ENCODE measurements at places on chromosomes 2 and 18. TPM values are rescaled to one million over a fixed set of nuclear protein-coding genes. Genes with fewer than 3 reads are reported as not detected.

Gene EN1
- 1.6 TPM for total RNA-seq

Gene PARD3B
- total RNA-seq, result 66.2 TPM

Gene REG3A
- total RNA-seq, result not detected

Gene KCNK3
- 0.59 TPM for total RNA-seq

Gene CHRNA1
- not detected for total RNA-seq

Gene ZNF892
- 8.6 TPM for total RNA-seq

Gene VWA3B
- total RNA-seq, result not detected

Gene POTEF
- total RNA-seq, result not detected

Gene DNAJC5G
- total RNA-seq, result not detected

Gene UGT1A7
- not detected for total RNA-seq

DNA sequence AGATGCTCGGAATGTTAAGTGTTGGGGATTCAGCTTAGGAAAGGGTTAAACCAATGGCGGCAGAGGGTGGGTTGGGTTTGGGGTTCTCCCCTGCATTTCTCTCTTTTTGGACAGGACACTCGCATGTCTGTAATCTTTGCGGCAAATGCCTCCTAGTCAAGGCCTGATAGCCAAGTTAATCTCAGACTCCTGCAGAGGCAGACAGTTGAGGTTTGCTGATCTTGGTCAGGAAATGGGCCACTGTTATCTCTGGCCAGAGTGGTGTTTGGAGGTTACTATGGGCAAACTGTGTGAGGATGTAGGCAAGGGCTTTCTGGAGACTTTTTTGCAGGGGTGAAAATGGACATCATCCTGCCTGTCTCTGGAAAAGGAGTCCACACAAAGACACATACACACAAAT lies 188.8 kb downstream of the SETBP1 start:
- no peaks in the 10 kb centered on the region for H3K4me1 ChIP-seq
- no peaks in the 10 kb centered on the region for H3K27me3 ChIP-seq
- H3K27ac ChIP-seq, result no peak overlapping the region
- H3K36me3 ChIP-seq, result no peaks in the 10 kb centered on the region

GRCh38 chr2:62197011-62197924 lies 1.4 kb downstream of the B3GNT2 start:
- no peak for DNase-seq
- H3K4me3 ChIP-seq, result peak overlapping the region; percentile 96
- no peaks in the 10 kb centered on the region for H3K4me1 ChIP-seq
- H3K27me3 ChIP-seq, result no peaks in the 10 kb centered on the region

DNA sequence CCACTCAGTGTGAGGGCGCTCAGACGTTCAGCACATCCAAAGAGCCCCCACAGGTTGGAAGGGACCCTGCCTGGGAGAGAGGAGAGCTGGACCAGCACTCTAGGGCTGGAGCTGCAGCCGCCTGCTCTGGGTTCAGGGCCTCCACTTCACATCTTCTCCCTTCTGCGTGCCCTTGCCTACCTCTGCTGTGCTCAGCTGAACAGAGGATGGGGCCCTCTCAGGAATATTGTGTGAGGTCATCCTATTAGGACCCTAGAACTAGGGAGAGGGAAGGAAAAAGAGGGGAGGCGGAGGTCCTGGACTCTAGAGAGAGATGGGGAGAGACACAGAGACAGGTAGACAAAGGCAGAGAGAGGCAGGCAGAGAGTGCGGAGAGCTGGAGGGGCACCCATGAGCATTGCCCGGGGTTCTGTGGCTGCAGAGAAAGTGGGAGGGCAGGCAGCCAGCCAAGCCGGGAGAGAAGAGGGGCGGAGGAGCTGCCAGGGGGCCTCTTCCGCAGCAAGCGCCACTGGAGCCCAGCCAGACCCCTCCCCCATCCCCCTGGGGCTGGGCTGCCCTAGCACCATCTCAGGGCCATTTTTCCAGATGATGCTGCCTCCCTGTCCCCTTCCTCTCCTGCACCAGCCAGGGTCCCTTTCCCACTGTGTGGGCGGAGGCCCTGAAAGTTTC lies 8.3 kb upstream of the TNS1 start:
- no peak for DNase-seq
- H3K27me3 ChIP-seq, result no peaks in the 10 kb centered on the region
- H3K4me1 ChIP-seq, result peaks cover 11% of the 10 kb centered on the region
- H3K4me3 ChIP-seq, result no peak overlapping the region
- H3K27ac ChIP-seq, result peak overlapping the region; percentile 62

GRCh38 chr18:23231340-23232021 lies 96.2 kb downstream of the CABLES1 start:
- H3K4me3 ChIP-seq, result no peak overlapping the region
- H3K36me3 ChIP-seq, result no peaks in the 10 kb centered on the region
- H3K27ac ChIP-seq, result peak overlapping the region; percentile 82
- no peaks in the 10 kb centered on the region for H3K27me3 ChIP-seq
- DNase-seq, result peak; percentile 79

GRCh38 chr2:65436169-65436823 lies 3.9 kb upstream of the SPRED2 start:
- H3K4me3 ChIP-seq, result peak overlapping the region; percentile 66
- peak; percentile 82 for DNase-seq
- H3K36me3 ChIP-seq, result no peaks in the 10 kb centered on the region

- no peak overlapping the region for H3K4me3 ChIP-seq
- no peaks in the 10 kb centered on the region for H3K27me3 ChIP-seq
- H3K36me3 ChIP-seq, result no peaks in the 10 kb centered on the region
- DNase-seq, result no peak
- no peak overlapping the region for H3K27ac ChIP-seq
These were observed 51.2 kb upstream of the CREB1 start for GRCh38 chr2:207478572-207478971.

- H3K4me1 ChIP-seq, result no peaks in the 10 kb centered on the region
- no peaks in the 10 kb centered on the region for H3K36me3 ChIP-seq
- no peak for DNase-seq
- no peaks in the 10 kb centered on the region for H3K27me3 ChIP-seq
- peak overlapping the region; percentile 56 for H3K4me3 ChIP-seq
- H3K27ac ChIP-seq, result peak overlapping the region; percentile 54
These were observed 204.6 kb upstream of the TNP1 start for GRCh38 chr2:217064234-217065011.

GRCh38 chr2:198053148-198053547 lies 248.8 kb downstream of the PLCL1 start:
- no peak overlapping the region for H3K4me3 ChIP-seq
- no peaks in the 10 kb centered on the region for H3K27me3 ChIP-seq
- H3K27ac ChIP-seq, result no peak overlapping the region
- no peak for DNase-seq
- no peaks in the 10 kb centered on the region for H3K36me3 ChIP-seq

Measured in breast epithelium (tissue), 4 donors.